Glutamatergic neuron (in vitro differentiated cells): ENCODE measurements at places on chromosomes 13 and 19. TPM values are rescaled to one million over a fixed set of nuclear protein-coding genes. Genes with fewer than 3 reads are reported as not detected.

GRCh38 chr13:99357941-99358340 is 50.7 kb upstream of the GPR183 start:
- no peak for DNase-seq

GRCh38 chr13:73142071-73142470 is 83.3 kb downstream of the KLF5 start:
- no peak for DNase-seq

- no peak for DNase-seq
Observed at GRCh38 chr13:55566334-55566733, 1574.4 kb upstream of the PRR20A start.

DNA sequence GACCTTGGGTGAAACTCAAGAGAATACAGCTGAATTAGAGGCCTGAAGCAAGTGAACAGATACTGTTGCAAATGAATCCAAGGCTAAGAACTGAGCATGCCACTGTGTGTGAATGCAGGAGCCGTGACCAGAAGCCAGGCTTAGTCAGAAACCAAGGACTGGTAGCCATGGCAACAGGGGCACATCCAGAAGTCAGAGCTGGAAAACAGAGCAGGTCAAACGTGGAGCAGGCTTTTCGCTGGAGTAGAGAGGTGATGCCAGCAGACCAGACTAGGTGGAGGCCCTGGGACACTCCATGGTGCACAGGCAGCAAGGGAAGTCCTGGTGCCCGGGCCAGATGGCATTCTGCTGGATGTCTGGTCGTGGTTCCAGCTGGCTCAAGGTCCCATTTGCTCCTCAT is 564.1 kb downstream of the PCDH9 start:
- peak; percentile 26 for DNase-seq

GRCh38 chr13:51608857-51609406 is 24.7 kb downstream of the WDFY2 start:
- no peak for DNase-seq

GRCh38 chr13:99322297-99323103 is 15.3 kb upstream of the GPR183 start:
- no peak for DNase-seq

GRCh38 chr13:72692884-72693514 is 34.4 kb downstream of the MZT1 start:
- DNase-seq: no peak

DNA sequence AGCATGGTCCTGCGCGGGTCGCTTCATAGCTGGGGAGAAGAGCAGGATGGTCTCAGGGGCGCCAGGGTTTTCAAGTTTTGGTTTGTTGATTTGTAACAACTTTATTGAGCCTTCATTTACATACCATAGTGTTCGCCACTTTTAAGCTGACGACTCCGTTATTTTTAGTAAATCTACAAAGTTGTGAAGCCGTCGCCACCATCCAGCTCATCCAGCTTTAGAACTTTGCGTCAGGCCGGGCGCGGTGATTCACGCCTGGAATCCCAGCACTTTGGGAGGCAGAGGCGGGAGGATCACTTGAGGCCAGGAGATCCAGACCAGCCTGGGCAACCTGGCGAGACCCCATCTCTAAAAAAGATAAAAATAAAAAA is 404 bp downstream of the C19orf44 start:
- no peak for DNase-seq

GRCh38 chr13:100211016-100211710 is 122.3 kb downstream of the PCCA start:
- no peak for DNase-seq

DNA sequence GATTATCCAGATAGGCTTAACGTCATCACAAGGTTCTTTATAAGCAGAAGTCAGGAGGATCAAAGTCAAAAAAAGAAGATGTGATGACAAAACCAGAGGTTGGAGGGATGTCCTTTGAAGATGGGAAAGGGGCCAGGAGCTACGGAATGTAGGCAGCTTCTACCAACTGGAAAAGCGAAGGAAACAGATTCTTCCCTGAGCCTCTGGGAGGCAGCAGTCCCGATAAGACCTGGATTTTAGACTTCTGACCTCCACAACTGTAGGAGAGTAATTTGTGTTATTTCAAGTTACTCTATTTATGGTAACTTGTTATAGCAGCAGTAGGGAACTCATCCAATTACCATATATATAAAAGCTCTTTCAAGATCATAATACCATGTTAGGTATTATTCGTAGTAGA is 98.8 kb upstream of the MYCBP2 start:
- no peak for DNase-seq

- DNase-seq: no peak
Observed at GRCh38 chr13:100100115-100100879, 11.4 kb downstream of the PCCA start.

DNA sequence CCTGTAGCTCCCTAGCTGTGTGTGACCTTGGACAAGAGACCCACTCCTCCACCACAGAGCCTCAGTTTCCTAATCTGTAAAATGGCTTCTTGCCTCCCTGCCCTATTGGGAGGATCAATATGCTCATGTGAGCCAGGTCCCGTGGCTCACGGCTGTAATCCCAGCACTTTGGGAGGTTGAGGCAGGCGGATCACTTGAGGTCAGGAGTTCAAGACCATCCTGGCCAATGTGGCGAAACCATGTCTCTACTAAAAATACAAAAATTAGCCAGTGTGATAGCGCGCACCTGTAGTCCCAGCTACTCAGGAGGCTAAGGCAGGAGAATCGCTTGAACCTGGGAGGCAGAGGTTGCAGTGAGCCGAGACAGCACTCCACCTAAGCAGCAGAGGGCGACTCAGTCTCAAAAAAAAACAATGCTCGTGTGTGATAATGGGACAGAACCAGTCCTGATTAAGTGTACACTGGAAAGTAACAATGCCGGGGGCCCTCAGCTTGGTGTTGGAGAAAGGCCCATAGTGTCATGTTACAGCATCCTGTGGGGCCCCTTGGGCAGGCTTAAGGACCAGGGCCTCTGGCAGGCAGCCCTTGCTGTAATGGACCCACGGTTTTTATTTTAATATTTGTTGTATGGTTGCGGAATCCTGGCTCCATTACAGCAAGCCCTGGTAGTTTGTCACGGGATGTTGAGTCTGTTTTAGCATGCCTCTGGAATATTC is 6.8 kb downstream of the RPS11 start:
- DNase-seq: no peak

DNA sequence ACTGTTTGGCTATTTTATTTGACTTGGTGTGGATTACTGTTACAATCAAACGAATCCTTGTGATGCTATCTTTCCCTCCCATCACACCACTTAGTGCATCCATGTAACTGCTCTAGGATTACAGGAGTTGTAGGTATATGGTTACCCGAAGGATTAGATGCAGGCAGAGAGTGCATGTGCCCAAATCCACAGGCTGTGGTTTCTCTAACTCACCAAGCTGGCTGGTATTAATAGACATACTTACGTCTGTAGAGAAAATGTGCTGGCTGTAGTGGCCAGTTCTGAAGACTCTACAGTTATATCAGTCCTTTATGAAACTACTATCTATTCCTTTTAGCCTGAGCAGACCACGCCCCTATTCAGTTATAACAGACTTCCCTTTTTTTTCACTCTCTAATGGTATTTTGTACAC is 1.1 kb upstream of the HMGB1 start:
- no peak for DNase-seq

DNA sequence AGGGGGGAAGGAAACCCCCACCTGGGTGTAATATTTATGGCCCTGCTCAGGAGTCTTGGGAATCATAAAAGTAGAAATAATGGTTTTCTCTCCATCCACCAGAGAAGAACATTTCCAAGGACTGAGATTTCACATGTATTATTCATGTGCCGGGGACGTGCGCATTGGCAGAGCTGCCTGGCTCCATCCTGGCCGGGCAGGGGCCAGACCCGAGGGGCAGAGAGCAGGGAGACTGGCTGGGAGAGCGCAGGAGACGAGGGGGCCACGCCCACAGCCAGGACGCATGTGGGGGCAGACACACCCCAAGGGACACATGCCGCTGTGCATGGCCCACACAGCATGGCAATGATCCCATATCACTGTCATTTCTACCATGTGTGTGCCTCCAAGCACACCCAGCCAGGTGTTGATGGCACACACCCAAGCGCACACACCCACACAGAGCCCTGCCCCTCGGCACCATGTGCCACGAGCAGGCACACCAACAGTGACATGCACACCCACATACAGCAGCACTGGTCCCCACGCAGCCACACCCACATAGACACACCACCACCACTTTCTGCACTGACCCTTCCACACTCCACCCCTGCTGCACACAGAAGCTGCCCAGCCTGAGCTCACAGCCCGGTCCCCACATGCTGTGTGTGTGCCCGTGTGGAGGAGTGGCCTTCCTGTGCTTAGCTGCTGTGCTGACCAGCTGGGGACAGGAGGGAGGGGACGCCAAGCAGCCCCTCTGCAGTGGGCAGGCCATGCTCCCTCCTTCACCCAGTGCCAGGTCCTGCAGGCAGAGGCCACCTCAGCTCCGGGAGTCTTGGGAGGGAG is 39.3 kb downstream of the CEBPG start:
- DNase-seq: no peak

- DNase-seq: no peak
Observed at GRCh38 chr13:51825165-51825592, 19.8 kb downstream of the TMEM272 start.

DNA sequence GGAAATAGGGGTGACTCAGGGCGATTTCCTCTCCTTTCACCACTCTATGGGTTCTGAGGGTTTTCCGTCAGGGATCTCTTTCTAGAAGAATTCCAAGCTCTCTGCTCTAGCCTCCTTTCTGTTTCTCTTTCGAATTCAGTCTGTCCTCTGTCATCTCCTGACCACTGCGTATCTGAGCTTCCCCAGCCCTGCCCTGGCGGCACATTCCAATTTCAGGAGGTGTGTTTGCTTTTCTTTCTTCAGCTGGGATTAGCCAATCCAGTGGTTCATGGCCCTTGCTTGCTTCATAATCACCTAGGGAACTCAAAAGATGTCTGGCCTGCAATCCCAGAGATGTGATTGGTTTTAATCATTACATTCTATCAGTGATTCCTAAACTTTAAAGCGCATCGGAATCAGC is 9.4 kb downstream of the IFNL2 start:
- no peak for DNase-seq

DNA sequence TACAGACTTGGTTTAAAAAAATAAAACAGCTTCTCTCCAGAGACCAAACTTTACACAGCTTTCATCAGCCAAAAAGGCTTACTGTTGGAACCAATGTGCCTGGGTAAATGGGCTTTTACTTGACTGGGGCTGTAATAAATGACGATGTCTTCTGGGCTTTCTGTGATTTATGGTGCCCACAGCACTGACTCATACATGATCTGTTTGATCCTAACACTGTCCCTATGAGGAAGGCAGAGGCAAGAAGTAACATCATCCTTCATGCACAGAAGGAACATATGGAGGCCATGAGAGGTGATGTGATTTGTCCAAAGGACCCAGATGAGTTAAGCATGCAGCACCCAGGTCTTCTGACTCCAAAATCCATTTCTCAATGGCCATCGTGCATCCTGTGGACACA is 77.4 kb downstream of the DOCK9 start:
- DNase-seq: no peak

GRCh38 chr19:48123907-48124651 is 13.5 kb upstream of the PLA2G4C start:
- DNase-seq: no peak

GRCh38 chr13:30457306-30457891 is 8.3 kb downstream of the HMGB1 start:
- no peak for DNase-seq

DNA sequence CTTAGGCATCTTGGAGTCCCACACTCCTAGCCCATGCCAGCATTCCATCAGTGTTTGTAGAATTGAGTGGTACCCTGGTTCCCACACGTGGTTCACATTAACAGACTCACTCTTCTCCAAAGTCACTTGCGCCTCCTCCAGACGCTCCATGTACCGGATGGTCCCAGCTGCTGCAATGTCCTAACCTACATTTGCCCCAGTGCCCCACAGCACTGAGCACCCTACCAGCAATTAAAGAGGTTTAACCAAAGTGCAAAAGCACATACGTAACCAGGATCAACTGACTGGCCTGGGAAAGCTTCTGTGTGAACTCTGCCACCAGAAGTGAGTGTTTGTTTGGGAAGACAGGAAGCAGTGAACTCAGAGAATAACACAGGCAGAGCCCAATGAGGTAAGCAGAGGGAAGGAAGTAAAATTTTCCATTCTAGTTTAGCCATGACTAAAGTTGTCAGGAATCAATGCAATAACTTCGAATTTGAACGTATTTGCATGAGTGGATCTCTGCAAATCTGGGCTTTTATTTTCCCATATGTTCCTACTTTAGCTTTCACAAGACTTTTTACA is 7.3 kb upstream of the MEDAG start:
- no peak for DNase-seq

- peak; percentile 83 for DNase-seq
Observed at GRCh38 chr19:40305403-40305802, 20.3 kb upstream of the AKT2 start.

DNA sequence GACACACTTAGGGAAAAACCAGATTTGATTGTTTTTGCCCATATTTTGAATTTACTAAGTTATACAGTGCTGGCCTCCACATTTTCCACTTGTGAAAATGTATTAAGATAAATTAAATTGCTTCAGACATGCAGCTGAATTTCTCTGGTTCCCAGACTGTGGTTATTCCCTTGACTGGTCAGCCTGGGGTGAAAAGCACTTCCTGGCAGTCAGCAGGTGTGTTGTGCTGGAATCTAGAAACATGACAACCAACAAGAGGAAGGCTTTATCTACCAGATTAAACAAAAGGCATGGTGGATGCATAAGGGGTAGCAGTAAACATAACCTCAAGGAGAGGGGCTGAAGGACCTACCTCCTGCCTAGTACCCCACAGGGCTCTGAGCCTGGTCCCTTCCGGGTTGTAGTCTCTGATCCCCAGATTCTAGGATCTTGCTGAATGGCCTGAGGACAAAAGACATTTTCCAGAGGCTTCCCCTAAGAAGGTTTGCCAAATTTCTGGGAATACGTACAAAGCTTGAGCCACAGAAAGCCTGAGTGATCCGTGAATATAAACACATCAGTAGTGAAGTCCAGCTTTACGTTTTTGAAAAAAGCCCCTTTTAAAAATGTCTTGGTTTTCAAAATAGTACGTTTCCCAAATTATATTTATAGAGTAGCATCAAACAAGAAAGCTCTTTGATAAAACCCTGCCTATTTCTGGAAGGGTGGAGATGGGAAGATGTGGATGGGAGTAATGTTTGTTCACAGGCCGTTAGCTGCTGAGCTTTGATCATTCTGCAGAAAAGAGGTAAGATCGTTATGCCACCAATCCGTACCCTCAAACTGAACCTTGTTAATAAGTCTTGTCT is 133.4 kb downstream of the LACC1 start:
- no peak for DNase-seq

DNA sequence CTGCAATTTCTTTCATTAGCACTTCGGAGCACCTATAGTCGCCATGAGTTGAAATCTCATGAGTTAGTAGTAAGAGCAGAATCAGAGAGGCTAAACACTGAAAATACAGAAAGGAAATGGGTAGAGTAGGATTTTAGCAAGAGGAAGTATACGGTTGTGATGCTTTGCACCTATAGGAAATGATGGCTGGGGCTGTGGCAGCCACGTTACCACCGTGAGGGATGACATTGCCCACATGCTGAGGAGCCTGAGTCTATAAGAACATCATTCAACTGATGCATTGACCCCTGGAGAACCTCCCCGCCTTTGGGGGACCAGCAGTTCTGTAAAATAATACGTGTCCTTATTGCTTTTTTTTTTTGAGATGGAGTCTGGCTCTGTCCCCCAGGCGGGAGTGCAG is 20.4 kb downstream of the FAM187B start:
- no peak for DNase-seq

Gene CEACAM4
- not detected for total RNA-seq

Gene FBXO27
- 2.2 TPM for total RNA-seq

Gene CYP4F8
- total RNA-seq: not detected

Gene SHD
- 254 TPM for total RNA-seq

Gene C19orf44
- total RNA-seq: 5.0 TPM

Gene FCHO1
- 45.2 TPM for total RNA-seq

Gene HCN2
- 33.2 TPM for total RNA-seq

Gene C19orf67
- total RNA-seq: 0.71 TPM

Gene SIGLEC7
- total RNA-seq: not detected

Gene SLC10A2
- total RNA-seq: not detected

Gene MRPL4
- 42.8 TPM for total RNA-seq
